Left cardiac atrium (tissue), 4 donors: ENCODE measurements at places on chromosomes 2 and 18. TPM values are rescaled to one million over a fixed set of nuclear protein-coding genes. Genes with fewer than 3 reads are reported as not detected.
A peak's percentile ranks its signal among the peaks of the same experiment; 100 is the strongest.

- DNase-seq, result no peak
Observed at GRCh38 chr2:8615252-8615575, 66.6 kb upstream of the ID2 start.

Gene LCT
- total RNA-seq, result not detected

GRCh38 chr2:238690511-238690910 is 157.4 kb upstream of the TWIST2 start:
- DNase-seq, result no peak

DNA sequence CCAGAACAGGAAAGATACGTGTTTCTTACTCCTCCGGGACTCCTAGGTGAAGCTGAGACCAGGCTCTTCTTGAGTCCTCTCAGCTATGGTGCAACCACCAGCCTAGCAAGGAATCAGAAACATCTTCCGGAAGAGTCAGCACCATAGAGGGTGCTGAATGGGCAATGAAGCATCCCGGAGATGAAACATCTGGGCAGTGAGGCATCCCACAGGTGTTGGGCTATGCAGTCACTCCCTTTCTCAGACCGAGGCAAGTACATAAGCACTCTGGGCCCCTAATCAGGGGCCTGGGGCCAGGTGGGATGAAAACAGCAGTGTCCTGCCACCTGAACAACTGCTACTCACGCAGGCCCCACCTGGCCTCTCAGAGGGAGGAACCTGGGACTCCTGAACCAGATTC is 1.4 kb upstream of the CAPN10 start:
- DNase-seq, result peak; percentile 14

DNA sequence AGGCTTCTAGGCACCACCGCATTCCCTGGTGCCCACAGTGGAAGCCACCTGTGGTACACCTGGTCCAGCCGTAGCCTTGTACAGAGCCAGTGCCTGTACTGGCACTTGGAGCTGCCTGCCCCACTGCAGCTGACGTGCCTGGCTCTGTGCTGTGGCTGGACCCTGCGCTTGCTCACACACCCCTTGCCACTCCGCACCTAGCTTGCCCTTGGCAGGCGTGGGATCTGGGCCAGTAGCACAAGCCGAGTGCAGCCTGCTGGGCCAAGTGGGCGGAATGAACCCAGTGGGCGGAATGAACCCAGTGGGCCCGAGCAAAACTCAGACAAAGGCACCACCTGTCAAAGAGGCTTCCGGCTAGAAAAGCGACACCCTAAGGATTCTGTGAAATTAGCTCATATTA is 126.3 kb downstream of the ARHGAP28 start:
- no peak for DNase-seq

Gene GAL3ST2
- not detected for total RNA-seq

GRCh38 chr2:149141046-149141445 is 102.5 kb downstream of the LYPD6B start:
- no peak for DNase-seq

Gene SCN7A
- 10.7 TPM for total RNA-seq

DNA sequence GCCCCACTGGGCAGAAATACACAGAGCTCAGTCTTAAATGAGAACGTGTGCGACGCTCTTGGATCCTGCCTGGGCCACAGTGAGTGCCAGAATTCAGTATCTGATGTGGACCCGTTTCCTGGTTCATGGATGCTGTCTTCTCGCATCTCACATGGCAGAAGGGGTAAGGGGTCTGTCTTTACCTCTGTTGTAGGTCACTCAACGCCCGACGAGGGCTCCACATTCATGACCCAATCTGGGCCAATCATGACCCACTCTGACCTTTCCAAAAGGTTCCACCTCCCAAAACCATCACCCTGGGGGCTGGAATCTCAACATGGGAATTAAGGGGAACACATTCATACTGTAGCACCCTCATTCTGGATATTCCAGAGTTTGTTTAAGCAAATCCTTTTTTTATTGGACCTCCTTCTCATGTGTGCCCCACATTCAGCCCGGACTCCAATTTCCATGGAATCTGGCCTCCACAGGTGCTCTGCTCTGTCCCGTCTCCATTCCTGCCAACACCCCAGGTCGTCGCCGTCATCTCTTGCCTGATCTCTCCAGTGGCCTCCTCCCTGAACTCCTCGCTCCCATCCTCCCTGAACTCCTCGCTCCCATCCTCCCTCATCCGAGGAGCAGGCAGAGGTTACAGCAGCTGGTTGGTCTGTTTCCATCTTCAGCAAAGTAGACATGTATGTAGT is 78.9 kb upstream of the OTOS start:
- DNase-seq, result no peak

- peak; percentile 30 for DNase-seq
Observed at GRCh38 chr18:54776282-54776977, 51.8 kb upstream of the RAB27B start.

GRCh38 chr18:57220930-57221483 is 74.1 kb downstream of the BOD1L2 start:
- no peak for DNase-seq

DNA sequence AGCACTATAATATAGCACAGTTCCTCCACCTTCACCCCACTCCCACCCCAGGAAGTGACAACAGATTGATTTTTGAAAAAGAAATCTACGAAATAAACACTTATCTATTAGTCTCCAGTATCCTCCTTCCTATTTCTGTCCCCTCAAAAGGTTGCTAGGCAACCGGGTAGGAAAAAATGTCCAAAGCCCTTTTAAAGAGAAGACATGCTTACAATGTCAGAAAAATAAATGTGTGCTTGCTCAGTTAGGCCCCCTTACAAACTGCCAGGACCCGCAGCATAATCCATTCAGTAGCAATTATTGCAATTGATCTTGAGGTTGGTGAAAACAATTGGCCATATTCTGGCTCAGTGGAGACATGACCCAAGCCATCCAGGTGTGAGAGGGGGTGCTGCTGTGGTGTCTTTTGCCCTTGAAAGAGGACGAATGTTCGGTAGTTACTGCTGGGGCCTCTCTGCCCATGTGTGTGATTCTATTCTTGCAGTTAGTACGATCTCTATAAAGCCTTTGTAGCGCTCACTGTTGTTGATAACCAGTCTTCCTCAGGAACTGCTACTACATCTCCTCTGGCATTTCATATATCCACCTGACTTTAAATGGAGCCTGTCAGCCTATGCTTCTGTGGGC is 144.3 kb downstream of the MYO3B start:
- no peak for DNase-seq

DNA sequence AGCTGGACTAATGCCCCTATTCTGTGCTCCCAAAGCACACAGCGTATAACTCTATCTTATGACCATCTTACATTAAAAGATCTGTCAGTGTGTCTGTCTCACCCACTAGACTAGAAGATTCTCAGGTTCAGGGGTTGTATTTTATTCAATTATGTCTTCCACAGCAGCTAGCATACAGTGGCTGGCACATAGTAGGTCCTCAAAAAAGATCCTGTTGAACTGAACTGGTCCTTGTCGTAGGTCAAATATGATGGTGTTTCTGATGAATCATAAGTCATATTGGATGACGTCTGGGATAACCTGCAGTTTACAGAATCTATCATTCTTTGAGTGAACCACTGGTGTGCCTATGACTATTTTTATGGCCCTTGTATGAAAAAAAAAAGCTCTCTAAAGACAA is 11.3 kb upstream of the TTC39C start:
- DNase-seq, result no peak

Gene DTNA
- 113 TPM for total RNA-seq

Gene AGXT
- 0.29 TPM for total RNA-seq

DNA sequence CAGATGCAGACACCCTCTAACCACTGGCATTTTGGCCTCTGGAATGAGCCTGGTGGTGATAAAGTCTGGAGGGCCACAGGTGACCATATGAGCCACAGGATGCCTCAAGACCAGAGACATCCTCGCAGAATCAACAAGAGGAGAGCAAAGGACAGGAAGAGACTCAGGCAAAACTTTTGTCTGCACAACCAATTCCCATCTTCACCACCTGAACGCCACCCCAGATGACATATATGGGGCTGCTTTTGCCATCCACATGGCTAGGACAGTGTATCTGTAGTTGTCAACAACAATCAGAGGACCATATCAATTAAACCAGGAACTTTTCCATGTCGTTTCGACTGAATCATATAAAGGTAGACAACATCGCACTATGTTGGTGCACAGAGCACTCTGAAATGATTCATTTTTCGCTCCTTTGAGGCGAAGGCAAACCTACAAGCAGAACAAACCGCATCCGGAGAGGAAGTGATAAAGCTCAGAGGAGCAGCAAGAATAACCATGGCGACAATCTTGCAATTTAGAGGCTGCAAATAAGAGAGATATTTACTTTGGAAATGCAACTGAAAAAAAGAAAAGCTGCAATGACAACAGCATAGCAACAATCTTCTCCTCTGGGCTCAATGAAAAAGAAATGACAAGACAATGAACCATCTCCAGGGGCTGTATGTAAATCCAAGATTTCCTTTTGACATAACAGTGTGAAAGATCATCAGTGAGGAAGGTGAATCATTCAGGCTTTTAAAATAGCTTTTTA is 204.5 kb downstream of the ARL4C start:
- DNase-seq, result no peak

Gene CD28
- total RNA-seq, result 2.5 TPM

- DNase-seq, result no peak
Observed at GRCh38 chr2:140506606-140507005, 1624.2 kb downstream of the LRP1B start.

- peak; percentile 56 for DNase-seq
Observed at GRCh38 chr2:127061375-127062273, 45.3 kb downstream of the BIN1 start.

- DNase-seq, result no peak
Observed at GRCh38 chr2:44959855-44960254, 18.4 kb downstream of the SIX3 start.

Gene SAG
- total RNA-seq, result not detected

Gene KCNE4
- total RNA-seq, result 5.1 TPM

DNA sequence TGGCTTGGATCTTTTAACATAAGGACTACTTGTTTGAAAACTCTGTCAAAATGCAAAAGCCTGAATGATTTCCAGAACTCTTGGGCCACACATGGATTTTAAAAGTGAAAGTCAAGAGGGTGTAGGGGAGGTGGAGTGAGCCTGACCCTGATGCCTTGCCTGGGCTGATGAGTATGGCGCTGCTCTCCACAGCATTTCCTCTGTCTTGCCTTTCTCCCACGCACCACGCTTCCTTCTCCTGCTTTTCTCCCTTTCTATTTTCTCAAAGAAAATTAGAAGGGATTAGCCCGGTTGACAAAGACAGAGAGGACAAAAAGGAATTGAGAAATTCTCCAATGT is 207.0 kb upstream of the CCDC68 start:
- DNase-seq, result no peak

DNA sequence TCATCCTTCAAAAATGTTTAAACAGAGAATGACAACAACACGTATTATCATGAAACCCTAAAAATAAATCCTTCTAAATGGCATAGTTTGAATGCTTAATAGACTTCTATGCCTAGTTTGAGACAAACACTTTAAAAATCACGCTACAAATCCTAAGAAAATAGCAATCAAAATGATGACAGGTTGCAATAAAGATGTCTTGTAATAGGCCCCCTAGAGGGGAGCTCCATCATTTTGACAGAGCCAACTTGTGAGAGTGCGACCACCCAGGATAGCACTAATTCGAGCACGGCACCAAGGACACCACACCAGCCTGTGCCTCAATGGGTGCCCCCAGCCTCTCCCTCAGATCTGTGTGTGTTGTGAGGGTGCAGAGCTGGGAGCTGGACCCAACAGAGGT is 241.3 kb upstream of the PXDN start:
- no peak for DNase-seq

DNA sequence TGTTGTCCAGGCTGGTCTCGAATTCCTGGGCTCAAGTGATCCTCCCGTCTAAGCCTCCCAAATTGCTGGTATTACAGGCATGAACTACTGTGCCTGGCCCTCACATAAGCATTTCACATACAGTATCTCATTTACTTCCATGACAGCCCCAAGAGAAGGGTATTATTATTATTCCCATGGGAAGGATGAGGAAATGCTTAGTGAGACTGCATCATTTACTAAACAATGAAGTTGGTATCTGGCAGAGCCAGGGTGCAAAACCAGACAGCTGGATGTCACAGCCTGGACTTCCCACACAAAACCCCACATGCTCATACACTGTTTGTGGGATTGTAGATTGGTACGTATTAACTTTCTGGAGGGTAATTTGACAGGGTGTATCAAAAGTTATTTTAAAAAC is 29.9 kb downstream of the DAPL1 start:
- no peak for DNase-seq

- no peak for DNase-seq
Observed at GRCh38 chr2:109280804-109281203, 151.8 kb downstream of the SH3RF3 start.

- no peak for DNase-seq
Observed at GRCh38 chr2:28627722-28628480, 123.7 kb upstream of the PPP1CB start.

- DNase-seq, result no peak
Observed at GRCh38 chr18:36265015-36265414, 32.5 kb upstream of the FHOD3 start.

GRCh38 chr18:21452796-21453510 is 147.6 kb downstream of the ESCO1 start:
- DNase-seq, result no peak

DNA sequence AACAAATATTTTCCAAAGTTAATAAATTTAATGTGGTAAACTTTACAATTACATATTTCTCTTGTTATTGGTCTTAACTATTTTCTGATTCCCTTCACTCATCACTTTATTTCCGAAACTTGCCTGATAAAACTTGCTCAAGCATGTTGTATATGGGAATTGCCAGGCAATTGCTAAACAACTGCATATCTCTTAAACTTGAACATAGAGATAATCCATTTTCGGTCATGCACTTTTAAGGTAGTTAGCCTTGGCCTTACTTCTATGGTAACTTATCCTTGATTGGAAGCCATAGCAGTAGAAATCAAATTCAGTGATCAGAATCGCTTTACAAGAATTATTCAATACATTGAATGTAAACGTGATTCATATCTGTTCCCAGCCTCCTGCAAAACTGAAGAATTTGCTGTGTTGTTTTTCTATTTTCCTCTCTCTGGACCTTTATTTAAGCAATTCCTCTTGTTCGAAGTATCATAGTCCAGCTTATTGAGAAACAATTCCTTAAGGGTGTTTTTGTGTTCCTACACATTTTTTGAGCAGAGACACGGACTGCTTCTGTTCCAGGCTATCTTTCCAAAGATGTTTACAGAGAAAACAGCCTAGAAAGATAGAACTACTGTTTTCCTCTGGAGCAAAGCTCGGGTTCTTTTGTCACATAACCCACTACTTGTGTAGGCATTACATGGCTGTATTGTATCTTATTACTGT is 674.3 kb downstream of the IRS1 start:
- DNase-seq, result no peak

DNA sequence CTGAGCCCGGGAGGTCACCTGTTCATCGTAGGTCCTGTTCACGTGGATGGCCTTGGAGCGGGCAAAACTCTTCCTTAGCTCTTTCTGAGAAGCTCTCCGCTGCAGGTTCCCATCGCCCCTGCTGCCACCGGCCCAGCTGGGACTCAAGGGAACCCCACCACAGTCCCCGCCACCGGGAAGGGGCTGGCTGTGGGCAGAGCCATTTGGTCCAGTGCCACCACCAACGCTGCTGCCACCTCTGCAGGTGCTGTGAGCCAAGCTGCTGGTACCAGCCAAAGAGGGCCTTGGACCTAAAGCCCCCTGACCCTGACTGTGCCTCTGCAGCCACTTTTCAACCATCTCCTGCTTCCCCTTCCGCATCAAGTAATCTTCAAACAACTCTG is 586 bp downstream of the PDE11A start:
- no peak for DNase-seq
